ENCODE measurements at places on chromosomes 4 and X.

DNA sequence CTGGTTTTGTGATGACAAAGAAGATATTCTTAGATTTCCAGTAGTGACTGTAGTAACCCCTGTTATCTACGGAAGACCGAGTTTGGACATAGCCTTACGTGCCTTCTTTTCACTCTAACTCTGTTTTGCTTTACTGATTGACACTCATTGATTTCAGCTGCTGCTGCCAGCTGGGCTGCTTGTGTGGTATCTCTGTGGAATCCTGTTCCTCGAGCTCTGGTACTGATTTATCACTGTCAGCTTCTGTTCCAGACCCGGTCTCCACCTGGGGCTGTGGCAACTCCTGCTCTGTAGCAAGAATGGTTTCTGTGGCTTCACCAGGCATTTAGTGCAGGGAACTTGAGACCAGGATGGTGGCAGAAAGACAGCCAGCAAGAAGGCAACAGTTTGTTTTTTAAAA is 24.6 kb upstream of the LAP3 start:
- no peak for DNase-seq

- peak; percentile 79 for DNase-seq
These were observed 85.6 kb upstream of the CPEB2 start for GRCh38 chr4:14916554-14917297.

- DNase-seq, result no peak
These were observed 116.7 kb upstream of the TMEM164 start for GRCh38 chrX:109886122-109886761.

DNA sequence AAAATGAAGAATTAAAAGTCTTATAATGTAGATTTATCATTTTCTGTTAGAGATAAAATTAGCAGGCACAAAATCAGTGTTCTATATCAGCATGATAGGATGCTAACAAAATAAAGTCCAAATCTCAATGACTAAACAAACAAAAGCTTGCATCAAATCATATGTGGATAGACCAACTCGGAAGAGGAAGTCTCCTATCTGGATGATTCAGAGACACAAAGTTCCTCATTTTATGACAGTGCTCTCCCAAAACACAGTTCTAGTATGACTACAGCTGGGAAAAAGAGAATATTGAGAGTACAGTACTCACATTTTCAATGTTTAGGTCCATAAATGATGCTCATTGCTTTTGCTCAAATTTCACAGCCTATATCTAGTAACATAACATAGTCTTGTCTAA is 376.1 kb upstream of the CTSO start:
- no peak for DNase-seq

DNA sequence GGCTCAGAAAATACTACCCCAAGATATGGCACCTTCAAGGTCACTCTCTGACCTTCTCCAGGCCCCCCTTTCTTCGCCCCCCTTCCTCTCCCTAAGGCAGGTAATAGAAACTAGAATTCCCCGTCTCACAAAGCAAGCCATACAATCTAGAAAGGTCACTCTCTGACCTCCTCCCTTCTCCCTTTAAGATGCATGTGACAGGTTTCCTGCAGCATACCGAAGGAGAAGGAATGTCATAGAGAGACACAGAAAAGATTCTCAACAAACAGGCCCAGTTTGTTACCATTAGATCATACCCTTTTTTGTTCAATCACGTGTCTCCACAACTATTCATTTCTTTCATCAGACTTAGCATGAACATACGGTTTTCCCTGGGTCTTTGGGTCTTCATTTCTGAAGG is 51.2 kb upstream of the RBMXL3 start:
- no peak for DNase-seq

- DNase-seq, result no peak
These were observed 253.7 kb upstream of the TAPT1 start for GRCh38 chr4:16480011-16480410.

DNA sequence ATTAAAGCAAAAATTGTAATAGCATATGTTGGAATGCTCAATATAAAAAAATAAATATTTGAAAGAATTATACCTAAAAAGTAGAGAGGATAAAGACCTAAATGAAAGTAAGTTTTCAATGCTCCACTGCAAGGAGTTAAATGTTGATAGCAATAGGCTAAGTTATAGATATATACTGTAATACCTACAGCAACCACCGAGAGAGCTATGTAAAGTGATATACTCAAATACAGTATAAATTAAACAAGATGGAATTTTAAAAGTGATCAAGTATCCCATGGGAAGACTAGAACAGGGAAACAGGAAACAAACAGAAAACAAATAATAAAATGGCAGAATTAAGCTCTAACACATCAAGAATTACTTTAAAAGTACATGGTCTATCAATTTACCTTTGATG is 73.9 kb downstream of the CASP3 start:
- no peak for DNase-seq

DNA sequence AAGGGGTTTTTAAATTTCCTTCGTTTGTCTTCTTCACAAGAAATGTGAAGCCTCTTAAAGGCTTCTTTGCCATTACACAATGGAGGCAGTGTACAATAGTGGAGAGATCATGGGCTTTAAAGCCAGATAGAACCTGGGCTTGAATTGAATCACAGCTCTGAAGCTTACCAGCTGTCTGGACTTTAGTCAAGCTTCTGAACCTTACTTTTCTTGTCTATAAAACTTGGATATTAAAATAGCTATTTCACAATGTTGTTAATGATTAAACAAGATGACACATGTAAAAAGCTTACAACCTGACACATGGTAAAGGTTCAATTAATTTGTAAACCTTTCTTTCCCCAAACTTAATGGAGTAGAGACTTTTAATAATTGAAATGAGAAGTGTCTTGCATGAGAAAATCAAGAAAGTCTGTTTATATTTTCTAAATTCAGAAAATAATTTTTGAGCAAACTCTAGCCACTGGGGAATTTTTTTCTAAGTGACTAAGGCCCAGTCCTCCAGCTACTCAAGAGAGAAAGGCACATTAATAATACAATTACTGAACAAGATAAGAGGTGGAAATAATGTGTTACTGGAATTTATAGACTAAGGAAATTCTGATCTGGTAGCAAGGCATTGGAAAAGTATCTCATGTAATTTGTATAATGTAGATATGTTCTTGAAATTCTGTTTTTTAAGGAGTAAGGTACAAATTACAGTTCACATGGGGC is 21.7 kb upstream of the TBC1D8B start:
- no peak for DNase-seq

- DNase-seq, result no peak
These were observed 87.5 kb downstream of the NSUN7 start for GRCh38 chr4:40837094-40837870.

- DNase-seq, result no peak
These were observed 705.5 kb downstream of the ARAP2 start for GRCh38 chr4:35538807-35539206.

DNA sequence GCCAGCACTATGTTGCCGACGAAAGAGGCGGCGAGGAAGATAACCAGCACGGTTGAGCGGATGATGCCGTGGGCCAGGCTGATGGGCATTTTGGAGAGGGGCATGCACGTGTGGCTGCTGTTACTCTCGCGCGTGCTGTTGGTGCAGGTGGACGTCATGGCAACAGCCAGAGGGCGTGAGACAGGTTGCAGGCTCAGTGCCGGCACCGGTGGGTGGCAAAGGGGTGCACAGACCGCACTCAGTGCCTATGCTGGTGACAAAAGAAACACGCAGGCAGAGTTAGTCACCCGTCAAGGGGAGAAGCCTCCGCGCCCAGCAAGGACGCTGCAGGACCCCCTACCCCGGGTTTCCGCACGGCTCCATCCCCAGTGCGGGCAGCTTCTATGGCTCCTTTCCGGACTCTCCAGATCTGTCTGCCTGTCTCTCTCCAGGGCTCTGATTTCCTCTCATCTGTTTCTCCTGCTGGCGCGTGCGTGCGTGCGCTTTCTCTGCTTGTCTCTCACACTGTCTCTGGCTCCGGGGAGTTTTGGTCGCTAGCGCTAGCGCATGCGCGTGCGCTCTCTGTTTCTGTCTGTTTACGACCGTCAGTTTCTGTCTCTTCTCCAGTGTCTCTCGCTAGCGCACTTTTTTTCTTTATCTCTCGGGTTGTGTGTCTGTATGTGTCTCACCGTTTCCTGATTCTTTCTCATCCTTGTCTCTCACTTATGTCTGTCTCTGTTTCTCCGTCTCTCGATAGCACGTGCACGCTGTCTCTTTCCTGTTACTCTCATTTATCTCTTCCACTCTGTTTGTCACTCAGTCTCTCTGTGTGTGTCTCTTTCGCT is 2.1 kb downstream of the GPR101 start:
- DNase-seq, result no peak

- DNase-seq, result no peak
These were observed 140.3 kb upstream of the SH3RF1 start for GRCh38 chr4:169410839-169411770.

DNA sequence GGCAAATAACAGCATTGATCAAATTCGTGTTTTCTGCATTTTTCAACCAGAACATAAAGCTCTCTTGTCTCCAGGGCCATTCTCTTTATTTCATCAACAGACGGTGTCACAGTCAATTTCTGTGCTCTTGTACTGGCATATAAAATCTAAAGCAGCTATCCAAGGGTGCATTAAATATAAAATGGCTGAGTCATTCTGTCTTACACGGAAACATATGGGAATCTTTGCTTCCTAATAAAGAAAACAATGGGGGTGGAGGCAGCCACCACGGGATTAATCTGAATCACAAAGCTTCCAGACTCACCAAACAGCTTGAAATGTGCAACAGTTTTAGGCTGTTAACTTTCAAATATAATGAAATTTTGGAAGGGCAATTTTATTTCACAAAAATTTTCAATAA is 132.6 kb downstream of the IL15 start:
- DNase-seq, result no peak

DNA sequence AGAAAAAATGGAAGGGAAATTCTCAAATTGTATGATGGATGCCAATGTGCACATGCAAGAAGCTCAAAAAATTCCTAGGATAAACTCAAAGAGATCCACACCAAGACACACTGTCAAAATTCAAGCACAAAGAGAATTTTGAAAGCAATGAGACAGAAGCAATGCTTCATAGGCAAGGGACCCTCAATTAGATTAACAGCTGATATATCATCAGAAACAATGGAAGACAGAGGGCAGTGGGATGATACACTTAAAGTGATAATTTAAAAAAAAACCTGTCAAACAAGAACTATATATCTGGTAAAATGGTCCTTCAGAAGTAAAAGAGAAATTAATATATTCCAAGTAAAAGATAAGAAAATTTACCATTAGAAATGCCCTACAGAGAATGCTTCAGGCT is 306.3 kb upstream of the PCDH7 start:
- DNase-seq, result no peak

DNA sequence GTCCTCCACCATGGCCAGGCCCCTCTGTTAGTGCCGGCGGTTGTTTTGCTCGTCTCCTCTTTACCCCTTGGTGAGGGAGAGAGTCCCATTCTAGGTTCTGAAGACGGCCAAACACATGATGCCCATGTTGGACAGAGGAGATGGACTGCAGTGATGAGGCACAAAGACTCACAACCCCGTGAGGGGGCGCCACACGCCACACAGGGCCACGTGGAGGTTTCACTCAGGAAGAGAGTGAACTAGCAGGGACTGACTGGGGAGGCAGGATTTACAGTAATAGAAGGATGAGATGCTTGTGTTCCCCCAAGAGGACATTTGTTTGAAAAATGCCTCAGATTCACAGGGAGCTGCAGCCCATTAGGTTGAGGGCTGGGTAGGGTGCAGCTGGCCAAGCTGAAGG is 655.3 kb upstream of the FRG1 start:
- no peak for DNase-seq

- no peak for DNase-seq
These were observed 8.2 kb downstream of the FAM184B start for GRCh38 chr4:17773135-17773698.

DNA sequence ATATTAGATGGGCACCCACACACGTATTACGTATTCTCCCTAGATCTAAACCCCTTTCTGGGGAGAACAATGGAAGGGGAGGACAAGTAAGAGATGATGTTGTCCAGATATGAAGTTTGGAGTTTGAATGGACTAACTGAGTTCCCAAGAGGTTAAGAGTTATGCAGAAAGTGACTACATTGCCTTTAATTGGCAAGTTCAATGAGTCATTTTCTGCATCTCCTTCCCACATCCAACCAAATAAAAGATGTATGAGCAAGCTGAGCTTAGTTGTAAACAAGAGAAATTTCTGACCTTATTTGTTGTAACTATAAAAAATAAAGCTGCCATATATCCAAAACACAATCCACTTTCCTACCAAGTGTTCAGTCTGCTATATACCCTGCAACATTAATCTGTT is 50.5 kb downstream of the TIGD2 start:
- DNase-seq, result no peak

DNA sequence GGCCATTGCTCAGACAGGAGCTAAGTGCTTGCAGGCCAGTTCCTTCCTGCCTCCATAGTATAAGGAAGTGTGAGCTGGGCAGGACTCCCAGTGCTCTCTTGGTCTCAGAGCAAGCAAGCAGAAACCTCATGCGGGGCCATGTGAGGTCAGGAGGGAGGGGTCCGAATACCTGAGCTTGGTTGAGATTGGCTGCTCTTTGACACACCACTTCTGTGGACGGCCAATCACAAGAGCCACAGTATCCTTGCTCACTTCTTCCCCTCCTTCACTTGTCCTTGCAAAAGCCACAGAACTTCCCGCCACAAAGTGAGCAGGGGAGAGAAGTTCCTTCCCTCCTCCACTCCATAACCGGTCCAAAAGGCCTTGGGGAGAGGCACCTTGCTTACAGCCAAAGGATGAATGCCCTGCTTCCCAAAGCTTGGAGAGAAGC is 56.7 kb downstream of the PRPS1 start:
- no peak for DNase-seq

DNA sequence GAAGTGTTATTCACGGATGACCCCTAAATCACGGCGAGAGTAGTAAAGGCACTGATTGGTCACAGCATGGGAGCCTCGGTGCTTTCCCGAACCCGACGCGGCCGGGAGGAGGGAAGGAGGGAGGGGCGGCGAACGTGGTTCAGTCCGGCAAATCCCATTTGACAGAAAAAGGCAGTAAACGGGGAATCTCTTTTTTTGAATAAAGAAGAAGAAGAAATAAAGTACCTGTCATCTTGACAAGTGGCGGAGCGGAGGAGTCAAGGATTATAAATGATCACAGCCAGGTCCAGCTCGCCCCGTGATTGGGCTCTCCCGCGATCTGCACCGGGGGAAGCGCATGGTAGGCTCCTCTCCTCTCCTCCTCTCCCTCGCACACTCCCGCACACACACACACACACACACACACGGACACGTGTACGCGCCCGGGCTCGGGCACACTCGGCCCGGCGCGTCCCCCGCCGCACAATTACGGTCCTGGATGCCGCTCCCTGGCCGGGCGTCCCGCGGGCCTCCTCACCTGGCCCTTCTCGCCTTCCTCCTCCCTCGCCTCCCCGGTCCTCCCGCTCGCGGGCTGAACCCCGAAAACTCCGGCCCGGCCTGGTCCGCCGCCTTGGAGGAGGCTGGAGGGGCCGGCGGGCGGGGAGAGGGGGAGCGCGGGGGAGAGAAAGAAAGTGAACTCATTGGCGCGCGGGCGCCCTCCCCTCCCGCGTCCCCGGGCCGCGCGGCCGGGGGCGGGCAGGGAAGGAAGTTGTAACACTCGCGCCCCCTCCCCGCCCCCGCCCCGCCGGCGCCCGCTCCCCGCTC is 99.2 kb upstream of the TENM3 start:
- DNase-seq, result peak; percentile 32

- no peak for DNase-seq
These were observed 239.7 kb upstream of the PGRMC2 start for GRCh38 chr4:128527351-128527750.

GRCh38 chrX:103678199-103678993 is 8.1 kb downstream of the MORF4L2 start:
- DNase-seq, result no peak
